ENCODE measurements at places on chromosomes 1 and 21.

- no peaks in the 10 kb centered on the region for H3K36me3 ChIP-seq
- H3K27ac ChIP-seq, result no peak overlapping the region
- DNase-seq, result no peak
- no peak overlapping the region for H3K4me3 ChIP-seq
These were observed 127.7 kb upstream of the COL6A1 start for GRCh38 chr21:45853703-45854342.

DNA sequence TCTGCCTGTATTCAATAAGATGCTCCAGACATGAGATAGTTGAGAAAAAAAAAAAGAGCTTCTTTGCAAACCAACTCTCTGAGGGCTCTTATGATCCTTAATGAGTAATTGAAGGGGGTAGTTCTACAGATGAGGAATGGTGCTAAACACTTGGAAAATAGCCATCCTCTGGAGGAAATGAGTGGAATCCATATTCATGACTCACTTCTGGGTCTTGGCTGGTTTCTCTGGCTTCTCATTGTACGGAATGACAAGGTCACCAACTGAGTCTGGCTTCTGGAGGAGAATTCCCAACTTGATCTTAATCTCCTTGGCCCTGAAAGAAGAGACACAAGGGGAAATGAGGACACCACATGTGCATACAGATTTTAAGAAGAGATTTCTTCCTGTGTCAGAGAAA is 34.7 kb downstream of the RGS5 start:
- no peaks in the 10 kb centered on the region for H3K36me3 ChIP-seq
- H3K27ac ChIP-seq, result peak overlapping the region; percentile 45
- no peak overlapping the region for H3K4me3 ChIP-seq
- no peaks in the 10 kb centered on the region for H3K27me3 ChIP-seq

DNA sequence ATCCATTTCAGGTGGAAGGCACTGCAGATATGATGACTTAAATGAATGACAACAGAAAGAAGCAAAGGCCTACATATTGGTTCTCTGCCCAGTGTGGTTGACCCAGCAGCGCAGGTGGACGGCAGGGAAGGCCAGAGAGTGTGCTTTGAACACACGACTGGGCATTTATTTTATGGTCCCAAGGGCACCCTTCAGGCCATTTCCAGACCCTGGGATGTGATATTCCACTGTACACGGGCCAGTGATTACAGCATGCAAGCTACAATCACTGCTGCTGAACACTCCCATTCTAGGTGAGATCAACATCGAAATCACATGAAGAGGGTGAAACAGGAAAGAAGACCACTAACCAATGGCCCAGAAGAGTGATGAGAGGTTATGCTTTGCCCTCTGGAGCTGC is 33.8 kb downstream of the PCNX2 start:
- no peak overlapping the region for H3K4me3 ChIP-seq
- H3K27me3 ChIP-seq, result no peaks in the 10 kb centered on the region
- H3K27ac ChIP-seq, result no peak overlapping the region
- H3K36me3 ChIP-seq, result peaks cover 8% of the 10 kb centered on the region
- H3K4me1 ChIP-seq, result no peaks in the 10 kb centered on the region
- no peak for DNase-seq

DNA sequence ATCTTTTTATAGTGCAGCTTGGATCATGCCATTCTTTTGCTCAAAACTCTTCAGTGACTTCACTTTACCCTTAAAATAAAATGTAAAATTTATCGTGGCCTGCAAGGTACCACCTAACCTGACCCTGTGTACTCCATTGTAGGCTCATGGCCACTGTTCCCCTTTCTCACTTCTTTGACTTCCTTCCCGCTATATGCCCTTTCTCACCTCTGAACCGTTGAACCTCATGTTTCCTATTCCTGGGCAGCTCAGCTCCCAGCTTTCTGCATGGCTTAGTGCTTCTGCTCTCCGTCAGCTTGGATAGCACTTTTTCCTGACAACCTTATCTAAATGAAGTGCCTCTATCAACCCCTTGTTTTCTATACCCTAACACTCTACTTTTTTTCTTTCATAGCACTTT is 61.1 kb upstream of the GPR25 start:
- H3K4me3 ChIP-seq, result no peak overlapping the region
- no peak overlapping the region for H3K27ac ChIP-seq
- H3K36me3 ChIP-seq, result peaks cover 21% of the 10 kb centered on the region
- no peak for DNase-seq
- no peaks in the 10 kb centered on the region for H3K27me3 ChIP-seq

GRCh38 chr1:59015708-59016107 is 231.9 kb upstream of the JUN start:
- H3K36me3 ChIP-seq, result no peaks in the 10 kb centered on the region
- H3K4me1 ChIP-seq, result peaks cover 8% of the 10 kb centered on the region
- H3K27ac ChIP-seq, result no peak overlapping the region
- no peaks in the 10 kb centered on the region for H3K27me3 ChIP-seq
- no peak for DNase-seq

GRCh38 chr1:184362876-184363275 is 24.0 kb upstream of the C1orf21 start:
- H3K36me3 ChIP-seq, result no peaks in the 10 kb centered on the region
- no peak for DNase-seq
- H3K27ac ChIP-seq, result no peak overlapping the region
- H3K4me1 ChIP-seq, result no peaks in the 10 kb centered on the region
- H3K4me3 ChIP-seq, result no peak overlapping the region
- H3K27me3 ChIP-seq, result no peaks in the 10 kb centered on the region

- H3K36me3 ChIP-seq, result no peaks in the 10 kb centered on the region
- H3K4me3 ChIP-seq, result no peak overlapping the region
- H3K4me1 ChIP-seq, result peaks cover 5% of the 10 kb centered on the region
- H3K27ac ChIP-seq, result no peak overlapping the region
- DNase-seq, result no peak
These were observed 134.0 kb downstream of the KIF26B start for GRCh38 chr1:245288796-245289195.

DNA sequence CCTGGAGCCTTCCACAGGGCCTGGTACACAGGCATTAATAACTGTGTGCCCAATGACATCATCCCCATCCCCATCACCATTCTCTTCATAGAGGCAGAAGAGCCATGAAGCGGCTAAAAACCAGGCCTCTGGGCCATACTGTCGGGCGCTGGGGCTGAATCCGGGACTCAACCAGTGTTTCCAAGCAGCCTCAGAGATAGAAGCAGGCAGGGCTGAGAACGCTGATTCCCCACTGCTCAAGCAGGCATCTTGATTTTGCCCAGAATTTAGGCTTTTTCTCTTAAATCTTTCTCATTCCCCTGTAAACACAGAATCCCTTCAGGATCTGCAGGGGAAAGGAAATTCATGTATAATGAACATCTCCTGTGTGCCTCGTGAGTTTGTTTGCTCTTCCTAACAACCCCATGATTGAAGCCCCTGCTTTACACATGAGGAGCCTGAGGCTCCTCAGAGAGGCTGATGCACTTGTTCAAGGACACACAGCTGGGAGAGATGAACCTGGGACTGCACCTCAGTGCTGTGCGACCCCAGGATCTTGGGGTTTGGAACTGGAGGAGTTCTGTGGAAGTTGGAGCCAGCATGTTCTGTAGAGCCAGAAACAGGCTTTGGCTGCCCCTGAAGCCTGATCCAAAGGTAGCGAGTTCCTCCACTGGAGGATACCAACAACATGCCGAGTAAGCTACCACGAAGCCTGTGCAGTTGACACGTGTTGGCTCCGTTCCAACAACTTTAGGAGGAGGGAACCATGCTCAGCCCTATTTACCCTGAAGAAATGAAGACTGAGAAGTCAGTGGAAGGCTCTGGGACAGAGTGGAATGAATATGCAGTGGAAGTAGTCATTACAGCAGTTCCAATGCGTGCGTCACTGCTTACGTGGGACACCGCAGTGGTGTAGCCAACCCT is 55.5 kb downstream of the EDN2 start:
- peaks cover 20% of the 10 kb centered on the region for H3K4me1 ChIP-seq
- no peak overlapping the region for H3K4me3 ChIP-seq

- no peak overlapping the region for H3K4me3 ChIP-seq
- H3K27ac ChIP-seq, result peak overlapping the region; percentile 51
- no peaks in the 10 kb centered on the region for H3K27me3 ChIP-seq
- no peaks in the 10 kb centered on the region for H3K36me3 ChIP-seq
- H3K4me1 ChIP-seq, result peaks cover 51% of the 10 kb centered on the region
These were observed 68.4 kb downstream of the MACF1 start for GRCh38 chr1:39272798-39273469.

- H3K4me1 ChIP-seq, result no peaks in the 10 kb centered on the region
- no peak overlapping the region for H3K4me3 ChIP-seq
- no peak overlapping the region for H3K27ac ChIP-seq
These were observed 39.8 kb downstream of the LHX4 start for GRCh38 chr1:180269645-180270529.

GRCh38 chr1:47406966-47407365 is 9.1 kb upstream of the FOXE3 start:
- no peaks in the 10 kb centered on the region for H3K36me3 ChIP-seq
- DNase-seq, result no peak
- H3K4me1 ChIP-seq, result no peaks in the 10 kb centered on the region
- no peak overlapping the region for H3K27ac ChIP-seq
- H3K27me3 ChIP-seq, result no peaks in the 10 kb centered on the region

DNA sequence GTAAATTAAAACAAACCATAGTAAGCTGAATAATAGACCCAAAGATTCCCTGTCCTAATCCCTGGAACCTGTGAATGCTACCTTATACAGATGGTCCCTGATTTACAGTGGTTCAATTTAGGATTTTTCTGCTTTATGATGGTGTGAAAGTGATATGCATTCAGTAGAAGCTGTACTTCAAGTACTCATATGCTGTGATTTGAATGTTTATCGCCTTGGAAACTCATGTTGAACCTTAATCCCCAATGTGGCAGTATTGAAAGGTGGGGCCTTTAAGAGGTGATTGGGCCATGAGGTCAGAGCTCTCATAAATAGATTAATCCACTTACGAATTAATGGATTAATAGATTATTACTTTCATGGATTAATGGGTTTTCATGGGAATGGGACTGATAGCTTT is 10.6 kb upstream of the RRP15 start:
- no peaks in the 10 kb centered on the region for H3K27me3 ChIP-seq
- H3K4me3 ChIP-seq, result no peak overlapping the region
- H3K27ac ChIP-seq, result no peak overlapping the region
- no peaks in the 10 kb centered on the region for H3K36me3 ChIP-seq
- H3K4me1 ChIP-seq, result no peaks in the 10 kb centered on the region

GRCh38 chr1:200457810-200458209 is 48.0 kb upstream of the ZNF281 start:
- H3K36me3 ChIP-seq, result no peaks in the 10 kb centered on the region
- no peak overlapping the region for H3K4me3 ChIP-seq
- no peak overlapping the region for H3K27ac ChIP-seq
- no peaks in the 10 kb centered on the region for H3K27me3 ChIP-seq

GRCh38 chr1:70616946-70617345 is 205.9 kb downstream of the CTH start:
- no peaks in the 10 kb centered on the region for H3K36me3 ChIP-seq
- H3K27ac ChIP-seq, result no peak overlapping the region
- H3K4me1 ChIP-seq, result no peaks in the 10 kb centered on the region
- H3K4me3 ChIP-seq, result no peak overlapping the region

DNA sequence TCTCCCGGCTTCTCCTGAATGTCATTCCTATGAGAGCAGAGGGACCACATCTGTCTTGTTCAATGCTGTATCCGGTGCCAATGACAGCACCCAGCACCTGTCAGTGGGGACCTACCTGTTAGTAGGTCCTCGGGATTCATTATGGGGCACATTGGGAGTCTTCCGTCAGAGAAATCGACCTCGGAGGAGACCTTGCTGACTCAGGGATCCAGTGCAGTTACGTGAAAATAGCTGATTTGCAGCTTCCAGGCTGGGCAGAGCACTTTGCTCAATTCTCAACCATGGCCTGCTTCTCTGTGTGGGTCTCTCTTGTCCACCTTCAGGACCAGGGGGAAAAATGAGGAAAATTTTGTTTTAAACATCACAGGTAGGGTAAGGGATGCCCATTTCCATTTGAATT is 130.2 kb downstream of the PRDM2 start:
- no peak overlapping the region for H3K27ac ChIP-seq
- H3K36me3 ChIP-seq, result no peaks in the 10 kb centered on the region
- H3K27me3 ChIP-seq, result no peaks in the 10 kb centered on the region
- no peak for DNase-seq

DNA sequence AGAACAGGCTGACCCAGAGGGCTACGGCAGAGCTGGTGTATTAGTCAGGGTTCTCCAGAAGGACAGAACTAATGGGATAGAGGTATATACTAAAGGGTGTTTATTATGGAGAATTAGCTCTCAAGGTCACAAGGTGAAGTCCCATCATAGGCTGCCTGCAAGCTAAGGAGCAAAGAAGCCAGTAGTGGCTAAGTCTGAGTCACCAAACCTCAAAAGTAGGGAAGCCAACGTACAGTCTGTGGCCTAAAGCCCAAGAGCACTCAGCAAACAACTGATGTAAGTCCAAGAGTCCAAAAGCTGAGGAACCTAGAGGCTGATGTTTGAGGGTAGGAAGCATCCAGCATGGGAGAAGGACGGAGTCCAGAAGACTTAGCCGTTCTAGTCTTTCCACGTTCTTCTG is 179.2 kb downstream of the BACH1 start:
- H3K36me3 ChIP-seq, result no peaks in the 10 kb centered on the region
- no peaks in the 10 kb centered on the region for H3K4me1 ChIP-seq
- no peaks in the 10 kb centered on the region for H3K27me3 ChIP-seq
- DNase-seq, result no peak
- H3K27ac ChIP-seq, result no peak overlapping the region

- H3K27me3 ChIP-seq, result no peaks in the 10 kb centered on the region
- no peak overlapping the region for H3K4me3 ChIP-seq
- no peak for DNase-seq
- H3K36me3 ChIP-seq, result no peaks in the 10 kb centered on the region
- H3K4me1 ChIP-seq, result no peaks in the 10 kb centered on the region
- H3K27ac ChIP-seq, result no peak overlapping the region
These were observed 41.2 kb upstream of the WLS start for GRCh38 chr1:68273530-68273929.

- peaks cover 6% of the 10 kb centered on the region for H3K36me3 ChIP-seq
- H3K27me3 ChIP-seq, result no peaks in the 10 kb centered on the region
- H3K27ac ChIP-seq, result no peak overlapping the region
- no peak for DNase-seq
- no peak overlapping the region for H3K4me3 ChIP-seq
These were observed 12.9 kb downstream of the PI4KB start for GRCh38 chr1:151314137-151314875.

DNA sequence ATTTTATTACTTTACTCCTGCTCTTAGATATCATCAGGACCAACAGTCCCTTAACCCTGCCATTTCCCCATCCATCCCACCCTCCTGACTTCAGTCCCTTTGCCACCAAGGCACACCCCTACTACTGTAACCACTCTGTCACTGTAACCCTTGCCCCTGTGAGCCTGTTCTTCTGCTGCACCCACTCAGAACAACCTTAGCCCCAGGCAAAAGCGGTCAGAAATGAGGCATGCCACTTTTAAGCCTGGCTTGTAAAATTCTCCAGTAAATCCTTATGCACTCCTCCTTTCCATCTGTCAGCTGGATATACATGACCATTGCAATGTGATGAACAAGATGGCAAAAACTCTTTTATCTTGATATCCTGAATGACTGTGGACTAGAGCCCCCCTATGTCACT is 555.0 kb upstream of the PLXNA2 start:
- H3K27me3 ChIP-seq, result no peaks in the 10 kb centered on the region
- H3K36me3 ChIP-seq, result no peaks in the 10 kb centered on the region
- DNase-seq, result no peak
- no peaks in the 10 kb centered on the region for H3K4me1 ChIP-seq
